ENCODE measurements at places on chromosomes 3 and 15. TPM values are rescaled to one million over a fixed set of nuclear protein-coding genes. Genes with fewer than 3 reads are reported as not detected.

The ADGRG7 gene
- total RNA-seq: 0.30 TPM

The UBA7 gene
- 52.3 TPM for total RNA-seq

The GRM7 gene
- total RNA-seq: not detected

The PLA2G4B gene
- 1.5 TPM for total RNA-seq

The PLA2G4D gene
- not detected for total RNA-seq

The GOLGA6L10 gene
- total RNA-seq: 0.30 TPM

The SLC25A26 gene
- 19.6 TPM for total RNA-seq

The P4HTM gene
- total RNA-seq: 34.6 TPM

The MESP2 gene
- 0.30 TPM for total RNA-seq
